ENCODE measurements at places on chromosomes 5 and 9.

GRCh38 chr5:143533978-143534760 lies 130.7 kb upstream of the NR3C1 start:
- DNase-seq, result no peak

GRCh38 chr9:77304543-77304942 lies 127.2 kb downstream of the VPS13A start:
- no peak for DNase-seq

- no peak for DNase-seq
Observed at GRCh38 chr5:143010351-143010750, 240.2 kb downstream of the ARHGAP26 start.

DNA sequence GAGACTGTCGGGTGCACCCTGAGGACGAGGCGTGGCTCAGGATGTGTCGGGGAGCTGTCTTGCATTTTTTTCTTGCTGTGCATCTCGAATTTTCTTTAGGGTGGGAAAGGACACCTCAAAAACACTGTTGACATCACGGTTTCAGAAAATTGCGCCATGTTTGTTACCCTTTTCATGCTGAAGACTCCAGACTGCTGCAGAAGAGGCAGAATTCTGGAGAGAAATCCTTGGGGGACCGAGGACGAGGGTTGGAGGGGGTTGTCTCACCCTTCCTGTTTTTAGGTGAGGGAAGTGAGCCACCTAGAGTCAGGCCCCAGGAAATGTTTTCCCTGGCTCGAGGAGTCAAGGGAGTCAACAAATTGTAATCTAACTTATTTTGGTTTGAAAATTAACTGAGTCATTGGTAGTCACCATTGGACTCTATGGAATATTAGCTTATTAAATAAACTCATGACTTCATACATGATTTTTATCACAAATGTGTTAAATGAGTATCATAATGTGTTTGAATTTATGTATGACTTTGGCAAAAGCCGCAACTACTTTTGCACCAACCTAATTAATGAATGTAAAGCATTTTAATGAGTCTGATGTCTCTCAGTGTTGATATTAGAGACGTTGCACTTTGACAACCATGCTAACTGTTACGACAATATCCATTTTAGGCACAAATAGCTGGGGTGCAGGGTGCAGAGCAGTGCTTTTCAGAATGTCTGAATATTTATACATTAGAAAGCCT lies 724 bp upstream of the LYSMD3 start:
- peak; percentile 24 for DNase-seq

DNA sequence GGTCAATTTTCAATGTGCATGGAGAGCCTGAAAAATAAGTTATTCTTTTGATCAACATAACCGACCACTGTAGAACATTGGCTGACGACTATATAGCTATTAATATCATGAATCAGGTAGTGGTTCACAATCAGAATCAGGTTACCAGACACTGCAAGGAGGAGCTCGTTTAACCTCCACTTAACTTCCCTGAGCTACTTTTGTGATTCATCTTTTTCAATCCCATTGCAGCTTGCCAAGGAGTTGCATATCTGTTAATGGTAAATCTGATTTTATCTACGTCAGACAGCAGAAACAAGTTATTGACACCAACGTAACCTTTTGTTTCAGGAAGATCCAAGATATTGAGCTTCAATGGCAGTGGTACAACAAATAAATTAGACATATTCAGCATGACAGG lies 2263.8 kb upstream of the ACO1 start:
- no peak for DNase-seq
